ENCODE measurements at places on chromosomes 12 and 14.

- no peak for DNase-seq
Measured at GRCh38 chr14:91004987-91005386, 55.5 kb downstream of the RPS6KA5 start.

- no peak for DNase-seq
Measured at GRCh38 chr12:95830335-95831089, 28.2 kb upstream of the SNRPF start.

DNA sequence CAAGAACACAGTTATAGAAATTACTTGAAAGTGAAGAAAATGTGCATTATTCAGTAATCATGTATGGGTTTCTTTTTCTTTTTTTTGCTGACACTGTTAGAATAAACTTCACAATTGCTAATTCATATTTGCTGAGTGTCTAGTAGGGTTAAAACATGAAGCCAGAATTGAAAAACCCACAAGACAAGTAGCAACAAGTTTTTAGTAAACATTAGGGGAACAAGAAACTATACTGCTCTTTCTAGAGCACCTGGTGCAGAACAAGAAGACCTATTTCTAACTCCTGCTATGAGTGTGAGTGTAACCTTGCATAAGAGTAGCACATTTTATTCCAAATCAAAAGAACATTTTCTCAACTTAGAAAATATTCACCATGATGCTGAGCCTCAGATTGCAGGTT is 83.2 kb downstream of the ITPR2 start:
- no peak for DNase-seq

- DNase-seq, result no peak
Measured at GRCh38 chr14:81324011-81324410, 76.1 kb downstream of the STON2 start.

DNA sequence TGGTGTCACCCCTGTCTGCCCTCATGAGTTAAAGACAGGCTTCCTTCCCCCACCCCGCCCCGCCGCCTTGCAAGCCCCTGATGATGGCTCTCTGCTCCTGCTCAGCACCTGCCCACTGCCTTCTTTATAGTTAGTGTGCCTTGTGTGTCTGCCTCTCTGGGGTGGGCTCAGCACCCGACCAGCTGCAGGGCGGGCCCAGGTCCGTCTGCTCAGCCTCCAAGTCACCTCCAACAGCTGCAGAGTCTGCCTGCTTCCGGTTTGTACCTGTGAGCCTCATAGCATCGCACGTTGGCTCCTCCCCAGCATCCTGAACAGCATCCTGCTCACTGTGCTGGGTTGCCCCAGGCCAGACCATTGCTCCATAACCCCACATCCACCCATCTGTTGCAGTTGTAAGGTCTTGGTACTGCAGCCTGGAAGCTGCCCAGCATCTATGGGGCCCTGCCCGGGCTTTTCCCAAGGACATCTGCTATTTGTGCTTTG is 3.5 kb downstream of the TGFB3 start:
- no peak for DNase-seq

GRCh38 chr14:105165761-105166485 is 2.7 kb downstream of the JAG2 start:
- no peak for DNase-seq

- DNase-seq, result peak; percentile 57
Measured at GRCh38 chr12:32568228-32568627, 110.9 kb upstream of the DNM1L start.

- DNase-seq, result no peak
Measured at GRCh38 chr12:11927286-11927935, 143.3 kb upstream of the BCL2L14 start.

DNA sequence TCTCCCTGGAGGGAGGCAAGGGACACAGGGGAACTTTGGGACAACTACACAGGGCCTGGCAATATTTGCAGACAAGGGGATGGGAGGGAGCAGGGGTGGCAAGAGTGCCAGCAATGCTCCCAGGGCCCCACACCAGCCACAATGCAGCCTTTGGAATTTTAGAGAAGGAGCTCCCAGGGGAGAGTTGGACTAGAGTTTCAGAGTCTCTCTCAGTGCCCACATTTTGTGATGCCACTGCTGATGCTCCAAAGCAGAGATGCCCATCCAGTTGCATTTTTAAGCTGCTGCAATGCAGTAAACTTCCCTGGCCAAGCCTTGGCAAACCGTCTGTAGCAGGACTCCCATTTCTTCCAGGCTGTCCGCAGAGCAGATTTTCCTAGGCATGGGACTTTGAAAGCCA is 98.9 kb downstream of the ZFP36L1 start:
- DNase-seq, result no peak

DNA sequence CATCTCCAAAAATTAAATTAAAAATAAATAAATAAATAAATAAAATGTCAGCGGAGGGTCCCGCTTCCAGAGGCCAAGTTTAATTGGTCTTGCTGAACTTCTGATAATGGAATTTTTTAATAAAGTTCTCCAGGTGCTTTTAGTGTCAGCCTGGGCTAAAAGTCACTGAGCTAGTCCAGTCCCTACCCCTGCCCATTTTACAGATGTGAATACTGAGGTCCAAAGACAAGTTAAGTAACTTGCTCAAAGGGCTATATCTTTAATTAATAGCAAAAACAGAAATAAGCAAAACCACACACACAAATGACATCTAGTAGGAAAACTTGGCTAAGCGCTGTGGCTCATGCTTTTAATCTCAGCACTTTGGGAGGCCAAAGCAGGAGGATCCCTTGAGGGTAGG is 5.6 kb upstream of the RFC5 start:
- DNase-seq, result no peak

DNA sequence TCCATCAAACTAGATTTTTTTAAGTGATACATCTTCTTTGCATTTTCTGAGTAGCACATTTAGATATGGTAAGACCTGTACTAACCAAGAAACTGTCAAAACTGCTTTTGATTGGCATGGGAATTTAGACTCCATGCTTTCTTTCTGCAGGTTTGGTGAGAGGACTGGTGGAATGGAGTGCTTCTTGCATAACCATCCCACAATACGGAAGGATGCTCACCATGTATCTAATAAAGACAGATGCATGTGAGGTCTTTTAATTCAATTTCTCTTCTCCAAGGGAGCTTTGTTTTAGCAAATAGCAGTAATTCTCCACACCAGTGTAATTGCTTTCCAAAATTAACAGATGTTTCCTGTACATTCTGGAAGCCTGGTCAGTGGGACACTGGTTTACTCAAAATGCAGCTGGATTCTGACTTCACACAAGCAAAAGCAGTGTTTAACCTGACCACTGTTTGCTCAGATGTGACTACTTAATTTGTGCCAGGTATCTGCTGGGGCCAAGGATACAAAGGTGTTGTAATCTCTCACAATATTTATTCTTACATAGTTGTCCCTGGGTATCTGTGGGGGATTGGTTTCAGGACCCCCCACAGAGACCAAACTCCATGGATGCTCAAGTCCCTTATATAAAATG is 26.1 kb downstream of the FGD6 start:
- no peak for DNase-seq

- DNase-seq, result no peak
Measured at GRCh38 chr14:24688030-24688658, 54.2 kb upstream of the GZMB start.

GRCh38 chr14:89131004-89131750 is 285.9 kb downstream of the FOXN3 start:
- no peak for DNase-seq

GRCh38 chr14:37237094-37237493 is 39.4 kb downstream of the MIPOL1 start:
- DNase-seq, result no peak

DNA sequence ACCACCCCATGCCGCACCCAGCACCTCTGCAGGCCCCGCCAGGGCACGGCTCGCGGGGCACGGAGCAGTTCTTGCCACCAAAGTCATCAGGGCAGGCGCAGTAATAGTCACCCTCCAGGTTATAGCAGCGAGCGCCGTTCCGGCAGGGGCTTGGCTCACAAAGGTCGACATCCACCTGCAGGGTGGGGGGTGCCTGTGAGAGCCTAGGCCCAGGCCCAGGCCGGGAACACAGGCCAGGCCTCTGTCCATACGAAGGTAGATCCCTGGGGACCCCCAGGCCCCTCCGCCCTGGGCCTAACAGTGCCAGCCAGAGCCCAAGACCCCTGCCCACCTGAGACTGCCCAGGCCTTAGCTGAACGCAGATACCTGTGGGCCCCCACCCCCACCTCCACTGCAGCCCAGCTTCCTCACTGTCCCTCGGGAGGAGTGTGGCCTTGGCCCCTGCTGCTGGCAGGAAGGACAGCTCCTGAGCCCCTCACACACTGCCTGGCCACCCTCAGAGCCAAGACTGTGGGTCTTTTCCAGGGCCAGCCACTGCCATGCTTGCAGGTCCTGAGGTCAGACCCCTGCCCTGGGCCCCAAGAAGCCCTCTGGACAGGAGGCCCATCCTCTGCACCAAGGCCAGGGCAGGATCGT is 19.3 kb downstream of the JAG2 start:
- DNase-seq, result no peak

- DNase-seq, result no peak
Measured at GRCh38 chr12:122847921-122848421, 12.7 kb downstream of the HIP1R start.

DNA sequence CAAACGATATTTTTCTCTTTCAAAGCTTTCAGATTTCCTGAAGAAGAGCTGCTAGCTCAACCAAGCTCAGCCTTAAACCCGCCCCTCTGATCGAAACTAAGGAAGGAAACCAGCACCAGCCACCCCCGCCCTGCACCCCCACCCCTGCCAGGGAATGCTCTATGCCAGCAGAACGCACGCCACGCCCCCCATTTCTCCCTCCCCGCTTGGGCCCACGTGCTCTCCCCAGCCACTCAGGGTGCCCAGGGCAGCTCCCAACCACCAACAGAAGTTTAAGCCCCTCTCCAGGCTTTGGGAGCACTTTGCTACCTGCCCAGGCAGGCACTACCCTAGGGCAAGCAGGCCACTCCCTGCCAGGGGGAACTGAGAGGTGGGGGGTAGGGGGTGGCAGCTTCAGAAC is 18.8 kb upstream of the KRT78 start:
- no peak for DNase-seq

DNA sequence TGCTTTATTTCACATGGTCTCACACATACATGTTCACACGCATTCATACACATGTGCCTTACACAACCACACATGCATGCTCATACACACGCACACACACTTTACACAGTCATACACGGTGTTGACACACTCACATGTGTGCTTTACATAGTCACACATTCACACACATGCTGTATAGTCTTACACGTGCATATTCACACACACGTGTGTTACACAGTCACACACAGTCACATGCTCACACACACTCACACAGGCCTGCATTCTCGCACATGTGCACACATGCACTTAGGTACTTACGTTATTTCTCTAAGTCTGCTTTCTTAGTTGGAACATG is 18.0 kb upstream of the PLEKHG3 start:
- no peak for DNase-seq

DNA sequence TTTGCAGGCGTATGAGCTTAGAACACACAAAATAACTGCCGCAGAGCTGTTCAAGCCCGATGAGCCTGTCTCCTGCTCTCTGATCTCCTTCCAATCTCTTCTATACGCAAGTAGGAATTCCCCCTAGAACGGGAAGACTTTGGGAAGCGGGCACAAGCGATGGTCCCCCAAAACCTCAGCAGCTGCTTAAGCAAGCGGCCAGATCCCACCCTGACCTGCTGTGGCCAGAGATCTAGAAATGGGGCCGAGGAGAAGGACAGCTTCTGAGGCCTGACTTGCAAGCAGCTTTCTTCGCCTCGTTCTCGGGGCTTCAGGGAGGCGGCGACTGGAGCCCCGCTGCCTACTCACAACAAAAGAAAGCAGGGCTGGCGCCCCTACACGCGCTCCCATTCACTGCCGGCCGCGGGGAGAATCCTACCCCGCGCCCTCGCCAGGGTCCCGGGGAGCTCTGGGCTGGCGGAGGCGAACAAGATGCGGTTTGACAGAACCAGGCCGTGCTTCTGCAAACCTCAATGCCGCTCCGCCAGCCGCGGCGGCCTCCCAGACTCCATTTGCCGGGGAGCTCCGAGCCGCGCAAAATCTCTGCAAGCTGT is 922 bp downstream of the TBX5 start:
- DNase-seq, result no peak

- no peak for DNase-seq
Measured at GRCh38 chr12:116353958-116354357, 76.5 kb upstream of the MED13L start.

GRCh38 chr14:68394764-68395143 is 398.1 kb downstream of the ZFP36L1 start:
- DNase-seq, result no peak

DNA sequence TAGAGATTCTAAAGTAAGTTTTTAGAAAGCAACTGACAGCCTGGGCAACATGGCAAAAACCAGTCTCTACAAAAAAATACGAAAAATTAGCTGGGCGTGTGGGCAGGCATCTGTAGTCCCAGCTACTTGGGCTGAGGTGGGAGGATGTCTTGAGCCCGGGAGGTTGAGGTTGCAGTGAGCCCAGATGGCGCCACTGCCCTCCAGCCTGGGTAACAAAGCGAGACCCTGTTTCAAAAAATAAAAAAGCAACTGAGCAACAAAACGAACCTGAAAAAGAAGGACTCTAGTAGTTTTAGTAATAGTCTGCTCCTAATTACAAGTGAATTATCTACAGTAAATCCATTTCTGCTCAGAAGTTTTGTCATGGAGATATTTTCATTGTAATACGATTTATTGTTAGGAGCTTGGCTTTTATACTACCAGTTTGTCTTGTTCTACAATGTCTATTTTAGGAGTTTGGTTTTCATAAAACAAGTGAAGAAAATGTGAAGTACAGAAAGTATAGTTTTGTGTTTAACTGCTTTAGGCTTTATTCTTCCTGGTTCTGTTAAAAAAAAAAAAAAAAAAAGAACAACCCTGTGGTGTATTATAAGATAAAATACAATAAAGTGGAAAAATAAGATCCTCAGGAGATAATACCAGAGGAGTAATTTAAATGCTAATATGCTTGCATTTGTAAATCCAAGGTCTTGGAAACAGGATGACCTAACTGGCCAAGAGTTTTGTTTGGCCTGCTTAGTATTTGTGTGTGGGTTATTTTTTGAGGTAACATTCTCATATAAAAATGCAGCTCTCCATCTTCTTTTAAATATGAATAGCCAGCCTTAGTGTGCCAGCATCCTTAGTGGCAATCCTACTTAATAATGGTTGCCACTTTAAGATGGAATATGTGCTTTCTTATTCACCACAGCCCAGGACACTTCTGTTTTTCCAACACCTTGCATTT is 2.8 kb downstream of the TMX1 start:
- DNase-seq, result no peak

DNA sequence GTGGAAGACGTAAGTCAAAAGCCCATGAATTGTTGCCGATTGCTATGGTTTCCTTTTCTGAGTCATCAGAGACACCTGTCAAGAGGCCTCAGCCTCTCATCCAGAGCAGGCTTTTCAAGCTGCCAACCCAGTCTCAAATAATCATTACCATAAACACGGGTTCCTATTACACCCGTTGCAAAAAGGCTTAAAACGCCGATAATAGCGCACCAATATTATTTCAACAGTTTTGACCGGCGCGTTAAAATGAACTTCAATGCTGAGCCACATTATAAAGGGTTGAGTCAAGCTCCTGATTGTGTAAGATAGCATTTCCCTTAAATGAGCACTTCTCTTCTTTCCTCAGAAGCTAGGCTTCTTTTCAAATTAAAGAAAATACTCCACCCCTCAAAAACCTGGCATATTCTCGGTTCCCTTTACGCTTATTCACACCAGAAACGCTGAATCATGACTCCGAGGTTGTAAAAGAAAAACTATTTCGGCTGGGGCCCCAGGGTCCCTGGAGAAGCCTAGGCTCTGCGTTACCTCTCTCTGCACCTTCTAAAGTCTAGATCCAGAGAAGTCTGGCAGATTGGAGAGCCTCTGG is 1.4 kb downstream of the TMTC1 start:
- DNase-seq, result peak; percentile 30

GRCh38 chr12:31900271-31900670 is 58.9 kb upstream of the RESF1 start:
- DNase-seq, result no peak

Measured in fibroblast of skin of left biceps (primary cell).